ENCODE measurements at places on chromosomes 4 and X.

DNA sequence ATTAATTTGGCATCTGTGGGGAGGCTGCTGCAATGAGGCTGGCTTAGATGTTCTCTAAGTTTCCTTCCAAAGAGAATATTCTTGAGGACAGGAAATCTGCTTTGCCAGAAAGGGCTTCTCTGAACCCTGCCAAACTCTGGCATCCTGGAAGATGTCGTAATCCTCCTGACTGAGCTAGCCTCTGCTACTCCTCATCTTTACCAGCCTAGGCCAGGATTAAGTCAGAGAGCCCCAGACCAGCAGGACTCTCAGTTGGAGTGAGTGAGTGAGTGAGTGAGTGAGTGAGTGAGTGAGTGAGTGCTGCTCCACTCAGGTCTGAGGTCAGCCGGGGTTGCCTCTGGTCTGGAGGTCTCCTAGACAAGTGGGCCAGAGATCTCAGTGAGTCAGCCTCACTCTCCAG lies 104.9 kb upstream of the SOD3 start:
- no peak for DNase-seq

DNA sequence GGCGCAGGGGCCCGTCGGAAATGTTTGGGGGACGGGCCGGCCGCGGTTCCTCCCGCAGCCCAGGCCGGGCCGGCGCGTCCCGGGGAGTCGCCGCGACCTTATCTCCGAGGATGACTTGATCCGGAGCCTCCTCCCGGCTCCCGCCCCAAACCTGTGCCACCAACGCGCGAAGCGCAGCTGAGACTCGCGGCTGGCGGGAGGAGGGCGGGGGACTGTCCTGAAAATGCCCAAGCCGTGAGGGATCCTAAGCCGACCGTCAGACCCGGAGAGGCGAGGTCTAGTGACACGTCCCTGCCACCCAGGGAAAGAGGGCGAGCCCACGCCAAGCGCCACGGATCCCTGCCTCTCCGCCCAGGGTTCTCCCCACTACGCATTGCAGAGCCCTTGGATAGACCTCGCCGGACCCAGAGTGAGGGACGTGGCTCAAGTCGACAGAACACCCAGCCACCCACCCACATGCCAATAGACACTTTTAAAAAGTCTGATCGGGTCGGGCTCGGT lies 26.9 kb downstream of the UTP14A start:
- no peak for DNase-seq

GRCh38 chr4:168434993-168435392 lies 45.3 kb downstream of the DDX60L start:
- DNase-seq = no peak

- DNase-seq = no peak
These were observed 118.9 kb downstream of the CEP44 start for GRCh38 chr4:174402470-174403176.

DNA sequence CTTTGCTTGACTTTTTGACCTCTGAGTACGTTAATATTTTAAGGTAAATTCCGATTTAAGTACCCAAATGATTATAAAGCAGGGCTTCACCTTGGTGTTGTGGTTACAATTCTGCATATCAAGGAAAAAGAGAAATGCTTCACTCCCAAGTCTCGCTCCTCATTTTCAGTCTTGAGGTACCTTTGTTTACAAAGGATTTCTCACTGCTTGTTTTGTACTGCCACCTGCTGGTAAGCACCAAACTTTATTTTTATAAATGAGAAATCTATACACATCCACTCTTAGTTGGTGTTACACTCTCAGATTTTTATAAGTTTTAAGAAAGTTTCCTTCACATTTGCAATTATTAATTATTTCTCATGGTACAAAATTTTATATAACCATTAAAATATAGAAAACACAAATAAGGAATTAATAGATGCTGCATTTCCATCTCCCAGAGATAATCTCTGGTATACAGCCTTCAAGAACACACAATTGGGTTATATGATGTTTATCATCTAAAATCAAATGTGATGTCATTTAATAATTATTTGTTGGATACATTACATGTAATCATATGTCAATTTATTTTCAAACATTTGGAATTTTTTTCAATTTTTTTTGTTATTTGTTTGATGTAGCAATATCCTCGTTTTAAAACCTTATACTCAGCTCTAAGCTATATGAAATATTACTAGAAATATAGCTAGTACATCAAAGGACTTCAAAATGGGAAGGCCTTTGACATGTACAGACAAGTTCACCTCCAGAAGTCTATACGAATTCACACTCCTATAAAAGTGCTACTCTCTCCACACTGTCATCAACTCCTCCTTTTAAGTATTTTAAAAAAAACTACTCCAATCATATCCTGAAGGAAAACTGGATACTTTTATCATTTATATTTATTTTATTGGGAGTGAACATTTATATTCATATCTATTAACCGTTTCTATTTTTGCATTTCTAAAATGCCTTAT lies 179.9 kb downstream of the KCNIP4 start:
- DNase-seq = no peak

- no peak for DNase-seq
These were observed 28.7 kb upstream of the BMP2K start for GRCh38 chr4:78747475-78747922.

- DNase-seq = no peak
These were observed 10.1 kb upstream of the ARAP2 start for GRCh38 chr4:36254371-36254770.

- no peak for DNase-seq
These were observed 104.8 kb upstream of the CASK start for GRCh38 chrX:42028109-42028508.

- DNase-seq = peak; percentile 0
These were observed 88.8 kb upstream of the ESX1 start for GRCh38 chrX:104343428-104344129.

Measured in activated T-cell treated with anti-CD3 and anti-CD28 coated beads for 4 hours (primary cell).